ENCODE measurements at places on chromosomes 3 and 15. TPM values are rescaled to one million over a fixed set of nuclear protein-coding genes. Genes with fewer than 3 reads are reported as not detected.

The IGDCC3 gene
- 30.7 TPM for total RNA-seq

The TIMMDC1 gene
- total RNA-seq, result 62.2 TPM

- no peak for DNase-seq
Observed at GRCh38 chr3:59809016-59809415, 759.2 kb upstream of the CFAP20DC start.

- DNase-seq, result no peak
Observed at GRCh38 chr3:131560795-131561194, 58.0 kb upstream of the MRPL3 start.

The SORD gene
- total RNA-seq, result 55.0 TPM

All from GM23338 (cell line).